ENCODE measurements at places on chromosomes 1 and 21.

- DNase-seq: no peak
Measured at GRCh38 chr1:7519181-7519860, 251.8 kb upstream of the VAMP3 start.

GRCh38 chr1:234525099-234525799 is 46.3 kb upstream of the TARBP1 start:
- no peak for DNase-seq

DNA sequence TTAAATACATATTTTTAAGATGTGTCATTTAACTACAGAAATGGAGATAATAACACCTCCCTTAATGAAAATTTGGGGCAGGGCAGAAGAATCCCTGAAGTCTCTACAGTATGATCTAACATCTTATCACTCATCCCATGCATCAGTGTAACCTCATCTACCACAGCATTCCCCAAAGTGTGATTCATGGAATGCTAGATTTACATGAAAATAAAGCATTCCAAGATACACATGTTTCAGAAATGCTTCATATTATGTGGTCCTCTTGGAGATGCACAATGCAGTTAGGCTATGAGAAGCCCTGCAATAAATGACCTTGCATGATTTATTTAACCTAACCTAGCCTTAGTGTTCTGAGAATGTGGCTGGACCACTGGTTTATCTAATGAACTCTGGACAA is 166.9 kb upstream of the SYT6 start:
- no peak for DNase-seq

DNA sequence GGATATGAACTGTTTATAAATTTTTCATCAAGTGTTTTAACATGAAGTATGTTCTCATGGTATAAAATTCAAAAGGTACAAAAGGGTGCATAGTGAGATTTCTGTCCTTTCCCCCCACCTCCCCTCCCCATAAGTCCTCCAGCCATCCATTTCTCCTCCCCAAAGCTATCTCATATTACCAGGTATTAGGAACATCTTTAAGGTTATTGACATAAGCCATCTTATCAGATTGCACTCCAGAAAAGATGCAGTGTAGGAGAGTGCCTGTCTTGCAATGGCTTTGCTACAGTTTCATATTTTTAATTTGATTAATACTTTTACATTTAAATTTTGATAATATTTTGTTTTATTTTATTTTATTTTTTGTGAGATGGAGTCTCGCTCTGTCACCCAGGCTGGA is 13.5 kb upstream of the HPCAL4 start:
- no peak for DNase-seq

DNA sequence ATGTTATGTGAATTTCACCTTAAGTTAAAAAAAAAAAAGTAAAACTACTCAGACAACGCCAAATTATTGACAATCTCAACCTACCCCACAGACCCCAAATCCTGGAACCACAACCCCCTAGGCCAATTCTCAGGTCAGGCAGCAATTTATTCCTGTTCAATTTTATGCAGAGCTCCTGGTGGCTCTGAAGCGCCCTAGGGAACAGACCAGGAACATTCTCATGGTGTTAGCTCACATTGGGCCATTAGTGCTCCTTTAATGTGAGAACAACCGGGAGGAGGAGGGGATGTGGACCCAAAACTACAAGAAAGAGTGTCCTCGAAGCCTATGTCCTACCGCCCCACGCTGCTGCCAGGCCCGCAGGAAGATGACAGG is 403 bp upstream of the PSEN2 start:
- DNase-seq: no peak

GRCh38 chr1:5579966-5580365 is 412.3 kb downstream of the NPHP4 start:
- DNase-seq: no peak

DNA sequence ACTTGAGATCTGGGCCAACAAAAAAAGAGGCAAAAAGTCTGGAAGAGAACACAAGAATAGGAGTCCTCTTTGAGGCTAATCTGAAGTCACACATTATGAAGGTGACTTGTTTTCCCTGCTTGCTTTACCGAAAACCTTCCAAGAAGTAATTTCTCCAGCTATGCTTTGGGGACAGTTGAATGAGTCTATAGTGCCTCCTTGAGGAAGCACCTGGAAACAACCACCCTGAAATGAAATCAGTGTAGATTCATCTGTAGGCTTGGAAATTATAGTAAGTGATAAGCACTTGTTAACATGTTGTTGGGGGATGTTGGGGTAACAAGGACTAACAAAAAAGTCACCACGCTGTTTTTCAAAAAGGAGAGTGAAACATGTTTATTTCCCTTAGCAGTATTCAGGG is 23.4 kb upstream of the RPTN start:
- no peak for DNase-seq

GRCh38 chr1:178961331-178961730 is 64.4 kb upstream of the FAM20B start:
- DNase-seq: no peak

DNA sequence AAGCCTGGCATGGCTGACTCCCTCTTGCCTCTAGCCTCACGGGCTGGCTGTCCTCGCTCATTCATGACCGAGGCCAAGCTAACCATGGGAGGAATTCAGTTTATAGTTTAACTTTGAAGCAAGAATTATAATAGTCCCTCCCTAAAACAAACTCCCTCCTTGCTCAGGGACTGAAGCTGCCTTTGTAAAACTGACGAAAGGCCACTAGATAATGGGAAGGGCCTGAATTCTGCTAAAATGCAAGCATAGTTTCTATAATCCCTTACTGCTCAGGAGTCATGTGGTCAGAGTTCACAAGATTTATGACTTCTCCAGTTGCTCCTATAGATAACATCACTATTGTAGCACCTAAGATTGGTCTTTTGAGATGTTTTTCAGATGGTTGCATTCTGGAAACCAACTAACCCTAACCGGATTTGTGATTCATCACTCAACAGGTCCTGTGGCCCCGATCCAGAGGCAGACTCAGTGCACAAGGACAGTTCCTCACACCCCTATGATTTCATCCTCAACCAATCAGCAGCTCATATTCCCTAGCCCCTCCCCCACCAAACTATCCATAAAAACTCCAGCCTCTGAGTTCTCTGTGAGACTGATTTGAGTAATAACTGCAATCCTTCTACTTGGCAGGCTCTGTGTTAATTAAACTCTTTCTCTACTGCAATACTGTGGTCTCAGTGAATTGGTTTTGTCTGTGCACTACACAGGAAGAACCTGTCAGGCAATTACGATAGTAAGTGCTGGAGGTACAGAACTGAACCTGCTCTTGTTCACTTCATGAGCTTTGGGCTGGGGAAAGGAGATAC is 26.4 kb downstream of the HHIPL2 start:
- DNase-seq: no peak

DNA sequence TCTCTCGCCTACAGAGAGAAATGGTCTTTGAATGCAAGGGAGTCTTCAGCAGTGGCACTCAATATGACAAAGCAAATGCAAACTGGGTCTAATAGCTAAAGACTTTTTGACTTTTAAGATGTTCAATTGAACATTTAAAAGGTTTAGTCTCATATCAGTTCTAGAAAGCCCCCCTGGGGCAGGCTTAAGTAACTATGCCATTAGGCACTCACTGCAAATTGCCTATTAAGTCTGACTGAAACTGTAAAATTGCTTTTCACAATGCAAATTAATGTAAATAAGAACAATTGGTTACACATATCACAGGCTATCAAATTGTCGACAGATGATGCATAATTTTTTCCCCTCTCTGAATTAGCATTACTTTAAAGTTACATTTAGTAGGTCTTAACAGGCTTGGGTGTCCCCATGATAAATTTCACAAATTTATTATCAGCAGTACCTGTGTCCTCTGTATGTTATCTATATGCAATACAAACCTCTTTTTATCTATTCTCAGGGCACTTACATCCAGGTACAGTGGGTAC is 329.1 kb downstream of the LRRIQ3 start:
- DNase-seq: no peak

DNA sequence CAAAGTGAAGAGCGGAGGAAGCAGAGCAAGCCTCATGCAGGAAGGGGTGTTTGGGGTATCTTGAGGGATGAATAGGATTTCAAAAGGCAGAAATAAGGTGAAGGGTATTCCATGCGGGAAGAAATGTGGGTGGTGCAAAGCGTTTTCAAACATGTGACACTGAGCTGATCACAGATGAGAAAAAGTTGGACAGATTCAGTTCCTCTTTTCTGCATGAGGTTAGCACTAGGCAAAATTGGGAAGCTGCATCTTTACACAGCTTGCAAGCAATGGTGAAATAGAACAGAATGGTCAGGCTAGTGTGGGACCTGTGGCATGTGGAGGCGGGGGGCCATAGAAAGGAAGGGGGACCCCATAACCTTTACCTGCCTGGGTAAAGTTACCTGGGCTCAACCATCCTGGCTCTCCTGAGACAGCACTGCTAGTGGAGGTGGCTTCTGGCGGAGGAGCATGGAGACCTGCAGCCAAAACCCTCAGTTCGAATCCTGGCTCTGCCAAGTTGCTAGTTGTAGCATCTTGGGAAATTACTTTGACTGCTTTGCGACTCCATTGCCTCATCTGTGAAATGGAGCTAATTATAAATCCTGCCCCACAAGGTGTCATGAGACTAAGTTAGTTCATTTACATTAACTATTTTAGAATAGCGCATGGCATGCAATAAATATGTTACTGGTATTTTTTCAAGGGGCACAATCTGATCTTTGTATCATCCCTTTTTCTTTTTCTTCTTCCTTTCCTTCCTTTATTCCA is 16.4 kb downstream of the KCNA10 start:
- DNase-seq: no peak

- no peak for DNase-seq
Measured at GRCh38 chr1:225413708-225414375, 14.0 kb downstream of the LBR start.

DNA sequence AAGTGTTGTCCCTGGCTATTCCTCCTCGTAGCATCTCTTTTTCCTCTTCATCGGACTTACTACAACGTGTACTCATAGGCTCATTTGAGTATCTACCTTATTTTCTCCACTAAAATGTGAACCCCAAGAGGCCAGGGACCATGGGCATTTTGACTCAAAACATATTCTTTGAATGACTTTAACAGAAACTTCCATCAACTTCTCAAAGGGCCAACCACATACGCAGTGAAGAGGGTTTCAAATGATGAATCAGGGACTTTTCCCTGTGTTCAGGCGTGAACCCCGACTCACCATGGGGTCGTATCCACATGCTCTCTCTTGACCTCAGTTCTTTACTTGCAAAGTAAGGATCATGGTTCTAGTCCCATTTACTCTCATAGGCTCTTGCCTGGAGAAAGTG is 20.2 kb upstream of the GPR137B start:
- DNase-seq: no peak

GRCh38 chr1:3423245-3423829 is 31.1 kb upstream of the ARHGEF16 start:
- DNase-seq: no peak

DNA sequence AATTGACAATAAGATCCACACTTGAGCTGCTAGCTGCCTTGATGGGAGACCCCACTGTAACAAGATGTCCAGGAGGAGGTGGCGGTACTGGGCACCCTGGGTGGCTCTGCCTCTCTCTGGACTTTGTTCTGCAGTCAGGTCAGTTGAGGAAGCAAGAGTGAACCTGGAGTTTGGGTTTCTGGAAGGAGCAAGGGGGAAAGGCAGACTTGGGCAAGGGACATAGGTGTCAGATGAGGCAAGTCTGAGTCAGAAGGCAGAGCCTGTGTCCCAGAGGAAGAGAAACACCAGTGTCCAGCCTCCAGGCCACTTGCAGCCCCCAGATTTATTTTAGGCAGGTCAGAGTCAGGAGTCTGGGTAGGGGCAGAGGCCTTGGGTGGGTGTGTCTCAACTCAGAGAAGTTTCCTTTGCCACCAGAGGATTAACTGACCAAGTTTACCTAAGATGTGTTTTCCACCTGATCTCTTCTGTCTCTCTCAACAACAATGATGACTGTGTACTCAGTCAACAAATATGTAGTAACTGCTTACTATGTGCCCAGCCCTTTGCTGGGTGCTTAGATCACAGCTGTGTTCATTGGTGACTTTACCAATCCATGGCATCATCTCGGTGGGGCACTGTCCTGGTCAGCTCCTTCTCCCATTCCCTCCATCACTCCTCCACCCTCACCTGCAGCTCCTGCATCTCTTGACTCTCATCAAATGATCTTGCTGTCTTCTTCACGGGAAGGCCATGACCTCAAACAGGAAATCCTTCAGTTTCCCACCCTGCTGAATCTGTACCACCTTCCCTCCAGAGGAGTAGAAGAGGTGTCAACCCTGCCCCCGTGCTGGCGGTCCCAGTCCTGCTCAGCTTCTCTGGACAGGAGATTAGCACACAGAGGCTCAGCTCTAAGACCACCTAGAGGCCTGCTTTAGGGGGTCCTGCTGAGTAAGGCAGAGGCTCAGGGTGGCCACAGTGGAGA is 36.6 kb downstream of the ELF3 start:
- DNase-seq: no peak

DNA sequence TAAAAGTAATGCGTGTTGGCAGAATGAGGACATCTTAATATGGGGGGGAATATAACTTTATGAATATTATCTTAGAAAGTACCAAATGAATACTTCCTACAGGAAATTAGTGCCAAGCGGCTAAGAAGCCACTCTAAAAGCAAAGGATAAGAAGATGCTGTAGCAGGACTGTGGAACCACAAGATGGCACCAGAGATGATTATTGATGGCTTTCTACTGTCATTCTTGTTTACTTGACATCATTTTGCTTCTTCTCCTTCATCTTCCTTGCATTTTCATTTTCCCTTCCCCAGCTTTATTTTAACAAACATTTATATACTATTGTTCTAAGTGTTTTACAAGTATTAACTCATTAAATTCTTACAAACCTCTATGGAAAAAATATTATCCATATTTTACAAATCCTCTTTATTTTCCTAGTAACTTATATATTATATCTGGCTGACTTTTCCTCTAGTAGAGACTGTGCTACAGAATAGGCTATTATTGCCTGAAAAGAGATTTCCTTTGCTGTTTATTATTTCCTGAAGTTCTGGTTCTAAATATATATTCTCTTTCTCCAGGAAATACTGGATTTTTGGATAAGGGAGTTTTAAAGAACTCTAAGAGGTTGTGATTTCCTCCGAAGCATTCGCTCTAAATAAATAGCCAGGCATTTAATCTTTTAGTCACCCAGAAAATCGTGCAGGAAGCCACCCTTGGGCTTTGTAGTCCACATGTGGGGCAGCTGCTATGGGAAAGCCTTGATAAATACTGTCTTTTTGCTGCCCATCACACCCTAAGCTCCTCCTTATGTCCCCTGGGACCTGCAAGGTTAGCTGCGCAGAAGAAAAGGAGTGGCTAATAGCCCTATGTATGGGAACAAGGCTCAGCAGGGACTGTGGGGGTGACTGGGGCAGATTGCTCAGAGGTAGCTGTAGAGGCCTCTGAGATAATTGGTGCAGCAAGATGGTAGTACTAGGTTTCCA is 69.8 kb downstream of the TPR start:
- DNase-seq: no peak

DNA sequence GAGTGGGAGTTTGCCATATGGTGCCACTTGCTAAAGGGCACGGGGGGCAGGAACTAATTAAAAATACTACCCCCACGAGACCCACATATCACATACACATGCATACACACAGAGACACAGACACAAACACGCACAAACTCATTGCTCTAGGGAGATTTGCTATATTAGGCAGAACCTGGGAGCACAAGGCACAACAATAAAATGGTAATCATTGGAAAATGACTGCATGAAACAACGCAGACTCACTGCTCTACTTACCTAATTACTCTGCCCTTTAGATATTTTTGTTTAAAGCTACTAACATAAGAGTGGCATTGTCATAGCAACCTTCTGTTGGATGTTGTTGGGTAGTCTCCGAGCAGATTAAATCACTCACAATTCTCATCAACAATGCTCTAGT is 20.3 kb upstream of the RGS4 start:
- DNase-seq: no peak

- DNase-seq: no peak
Measured at GRCh38 chr1:231828182-231828920, 201.8 kb downstream of the DISC1 start.

- DNase-seq: no peak
Measured at GRCh38 chr21:39611551-39612190, 1.1 kb upstream of the B3GALT5 start.
